ENCODE measurements at places on chromosomes 6 and 20. TPM values are rescaled to one million over a fixed set of nuclear protein-coding genes. Genes with fewer than 3 reads are reported as not detected.

DNA sequence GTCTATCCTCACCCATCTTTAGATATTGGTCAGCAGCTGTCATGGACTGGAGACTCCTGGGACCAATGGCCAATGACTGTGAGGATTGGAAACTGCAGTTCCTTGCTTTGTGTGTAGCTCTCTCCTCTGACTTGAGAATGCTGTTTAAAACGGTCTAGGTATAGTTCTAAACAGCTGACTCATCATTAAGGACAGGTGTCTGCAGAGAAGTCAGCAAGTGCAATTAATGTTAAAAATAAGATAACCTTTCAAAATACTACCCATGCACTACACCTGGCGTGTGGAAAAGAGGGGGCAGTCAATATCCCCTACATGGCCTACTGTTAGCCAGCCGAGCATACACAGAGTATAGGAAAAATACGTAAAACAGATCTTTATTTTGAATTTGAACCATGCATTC is 115.4 kb upstream of the TAB2 start:
- no peak for DNase-seq

DNA sequence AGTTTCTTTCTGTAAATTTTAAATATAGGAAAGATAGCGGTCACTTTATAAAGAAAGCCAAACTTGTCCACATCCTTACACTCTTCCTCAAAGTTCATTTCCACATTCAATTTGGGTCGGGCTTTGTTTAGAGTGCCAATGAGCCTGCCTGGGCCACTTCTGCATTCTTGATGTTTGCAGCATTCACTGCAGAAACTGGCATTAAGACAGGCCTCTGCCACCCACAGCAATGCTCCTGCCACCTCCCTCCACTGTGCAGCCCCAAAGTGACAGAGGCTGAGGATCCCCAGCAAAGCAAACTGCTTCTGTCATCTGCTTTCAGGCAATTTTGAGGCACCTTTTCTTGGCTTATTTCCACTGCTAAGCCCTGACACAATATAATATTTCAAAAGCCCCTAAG is 61.2 kb downstream of the TNFAIP3 start:
- DNase-seq = peak; percentile 27

DNA sequence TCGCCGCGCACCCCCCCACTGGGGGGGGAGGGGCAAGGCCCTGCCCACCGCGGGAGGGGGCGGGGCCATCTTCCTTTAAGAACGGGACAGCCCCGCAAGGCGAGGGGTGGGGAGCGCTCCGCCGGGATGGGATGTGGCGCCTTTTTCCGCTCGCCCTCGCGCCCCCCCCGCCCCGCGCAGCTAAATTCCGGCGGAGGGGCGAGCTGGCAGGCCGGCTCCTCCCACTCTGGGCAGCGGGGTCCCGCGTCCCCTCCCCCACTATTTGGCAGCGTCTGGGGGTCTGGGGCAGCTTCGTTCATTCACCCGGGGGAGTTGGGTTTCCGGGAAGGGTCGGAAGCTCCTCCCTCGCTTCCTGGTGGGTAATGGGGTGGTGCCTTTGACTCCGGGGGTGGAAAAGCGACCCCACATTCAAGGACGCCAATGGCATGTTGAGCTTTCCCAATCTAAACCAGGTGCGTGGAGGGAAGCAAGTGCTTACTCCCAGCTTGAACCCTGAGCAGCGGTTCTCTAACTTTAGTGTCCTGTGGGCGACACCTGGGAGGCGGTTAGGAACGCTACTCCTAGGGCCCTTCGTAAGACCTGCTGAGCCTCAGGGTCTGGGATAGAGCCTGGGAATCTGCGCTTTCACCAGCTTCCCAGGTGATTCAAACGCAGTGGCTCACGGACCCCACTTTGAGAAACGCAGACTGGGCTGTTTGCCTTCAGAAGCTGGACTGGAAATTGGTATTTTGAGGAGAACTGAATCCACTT is 927 bp downstream of the ASXL1 start:
- peak; percentile 79 for DNase-seq

- peak; percentile 45 for DNase-seq
Measured at GRCh38 chr6:79671600-79672266, 40.6 kb downstream of the SH3BGRL2 start.

Gene SPAG4
- 9.8 TPM for total RNA-seq

Gene C20orf202
- total RNA-seq = not detected

Gene FOXA2
- not detected for total RNA-seq

- no peak for DNase-seq
Measured at GRCh38 chr6:131937226-131937625, 13.9 kb downstream of the CCN2 start.

GRCh38 chr6:2756687-2757224 is 6.0 kb upstream of the MYLK4 start:
- no peak for DNase-seq

- no peak for DNase-seq
Measured at GRCh38 chr6:107315114-107315513, 144.2 kb downstream of the PDSS2 start.

Gene RAET1G
- total RNA-seq = not detected

GRCh38 chr6:167683028-167683862 is 143.5 kb upstream of the AFDN start:
- DNase-seq = no peak

DNA sequence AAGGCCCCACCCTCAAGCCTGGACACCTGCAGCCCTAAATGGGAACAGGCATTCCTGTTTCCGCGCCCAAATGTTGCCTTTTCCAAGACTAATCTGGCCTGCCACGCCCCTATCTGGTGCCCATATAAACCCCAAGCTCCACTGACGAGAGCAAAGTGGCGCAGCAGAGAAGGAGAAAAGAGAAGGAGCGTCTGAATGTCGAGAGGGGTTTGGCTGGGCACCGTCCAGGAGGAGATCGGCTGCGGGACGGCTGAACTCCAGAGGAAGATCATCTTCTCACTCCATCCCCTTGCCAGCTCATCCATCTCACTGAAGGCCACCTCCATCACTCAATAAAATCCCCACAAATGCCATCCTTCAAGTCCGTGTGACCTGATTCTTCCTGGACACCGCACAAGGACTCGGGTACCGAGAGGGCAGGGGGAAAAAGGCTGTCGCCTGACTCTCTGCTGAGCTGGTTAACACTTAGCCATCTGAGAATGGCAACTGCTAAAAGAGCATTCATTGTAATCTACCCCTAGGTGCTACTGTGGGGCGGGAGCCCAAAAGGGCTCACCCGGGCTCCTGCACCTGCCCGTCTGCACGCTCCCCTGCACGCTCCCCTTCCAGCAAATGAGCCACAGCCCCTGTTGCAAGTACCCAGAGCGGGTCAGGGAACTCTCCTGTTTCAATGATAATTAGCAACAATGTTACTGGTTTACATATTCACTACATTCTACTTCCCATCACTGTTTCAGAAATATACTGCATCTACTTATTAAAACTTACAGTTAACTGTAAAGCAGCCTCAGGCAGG is 23.5 kb downstream of the TAF4 start:
- DNase-seq = no peak

GRCh38 chr20:54227241-54227640 is 19.4 kb downstream of the PFDN4 start:
- no peak for DNase-seq

Gene DCDC2
- not detected for total RNA-seq

Gene GSTA2
- not detected for total RNA-seq

Gene RIPOR3
- total RNA-seq = 0.23 TPM

Gene MROH8
- total RNA-seq = 5.0 TPM

- DNase-seq = no peak
Measured at GRCh38 chr20:24629668-24630067, 160.2 kb downstream of the SYNDIG1 start.

Gene NKX2-2
- not detected for total RNA-seq

- no peak for DNase-seq
Measured at GRCh38 chr6:69816026-69816425, 19.2 kb upstream of the LMBRD1 start.

DNA sequence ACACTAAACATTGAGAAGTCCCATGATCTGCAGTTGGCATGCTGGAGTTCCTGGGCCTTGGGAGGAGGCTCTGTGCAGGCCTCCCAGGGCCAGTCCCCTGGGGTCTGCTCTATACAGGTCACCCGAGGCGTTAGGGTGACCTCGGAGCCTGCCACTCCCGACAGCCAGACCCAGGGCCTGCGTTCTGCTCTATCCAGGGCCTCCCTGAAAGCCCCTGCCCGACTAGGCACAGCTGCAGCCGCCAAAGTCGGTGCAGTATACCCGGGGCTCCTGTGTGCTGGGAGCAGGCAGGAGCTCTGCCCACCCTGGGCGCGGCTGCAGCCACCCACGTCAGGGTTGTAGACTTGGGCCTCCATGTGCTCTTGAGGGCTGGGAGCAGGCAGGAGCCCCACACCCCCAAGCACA is 6.3 kb upstream of the OR14J1 start:
- no peak for DNase-seq

- no peak for DNase-seq
Measured at GRCh38 chr20:51926670-51927305, 124.5 kb upstream of the SALL4 start.

DNA sequence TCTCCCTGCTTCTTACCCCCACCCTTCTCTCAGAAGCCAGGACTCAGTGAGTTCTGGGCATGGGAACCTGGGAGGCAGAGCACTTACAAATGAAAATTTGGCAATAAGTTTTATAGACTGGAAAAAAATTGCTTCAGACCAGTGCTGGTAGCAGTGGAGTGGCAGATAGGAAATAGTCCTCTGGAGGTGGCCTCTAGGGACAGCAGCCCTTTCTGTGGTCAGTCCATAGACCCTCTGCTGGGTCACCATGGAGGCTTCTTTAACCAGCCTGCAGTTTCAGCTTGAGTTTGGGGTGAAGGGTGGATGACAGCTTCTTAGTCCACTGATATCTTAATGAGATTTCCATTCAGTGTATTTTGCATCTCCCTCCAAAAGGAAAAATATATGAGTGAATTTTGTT is 179.1 kb downstream of the ARID1B start:
- no peak for DNase-seq

DNA sequence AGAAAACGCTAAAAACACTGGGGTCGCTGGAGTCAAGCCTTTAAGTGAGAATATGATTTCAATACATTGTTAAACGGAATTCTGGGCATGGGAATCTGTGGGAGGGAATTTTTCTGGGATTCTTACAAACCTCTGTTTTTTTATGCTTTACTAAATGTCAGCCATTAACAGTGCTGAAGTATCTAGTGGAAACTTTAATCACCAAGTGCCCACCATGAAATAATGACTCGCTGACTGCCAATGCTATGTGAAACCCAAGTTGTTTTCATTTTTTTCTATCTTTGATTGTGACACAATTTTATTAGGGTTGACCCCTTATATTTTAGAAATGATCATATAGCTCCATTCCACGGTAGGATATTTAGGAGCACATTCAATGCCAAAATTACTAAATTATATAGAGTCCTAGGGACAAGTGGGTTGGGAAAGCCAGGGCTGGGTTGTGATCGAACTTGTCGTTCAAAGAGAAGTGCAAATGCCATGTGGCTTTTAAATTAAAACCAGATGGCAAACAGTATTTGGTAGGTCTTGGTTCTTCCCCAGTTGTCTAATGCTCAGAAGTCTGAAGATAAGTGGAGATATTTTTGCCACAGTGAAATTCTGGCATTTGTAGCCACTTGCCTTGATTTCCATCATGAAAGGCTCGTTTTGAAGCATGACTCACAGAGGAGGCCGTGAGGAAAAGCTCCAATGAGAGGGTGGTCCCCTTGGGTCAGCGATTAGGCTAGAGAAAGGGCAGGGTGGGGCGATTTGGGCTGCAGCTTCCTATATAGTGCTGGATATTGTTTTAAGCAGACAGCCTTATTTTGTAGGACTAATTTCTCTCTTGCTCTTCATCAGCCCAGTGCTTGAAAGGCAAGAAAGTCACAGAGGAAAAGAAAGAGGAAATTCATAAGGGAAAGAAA is 254.4 kb upstream of the JAG1 start:
- DNase-seq = no peak

- no peak for DNase-seq
Measured at GRCh38 chr6:123024976-123025375, 28.9 kb downstream of the CLVS2 start.

DNA sequence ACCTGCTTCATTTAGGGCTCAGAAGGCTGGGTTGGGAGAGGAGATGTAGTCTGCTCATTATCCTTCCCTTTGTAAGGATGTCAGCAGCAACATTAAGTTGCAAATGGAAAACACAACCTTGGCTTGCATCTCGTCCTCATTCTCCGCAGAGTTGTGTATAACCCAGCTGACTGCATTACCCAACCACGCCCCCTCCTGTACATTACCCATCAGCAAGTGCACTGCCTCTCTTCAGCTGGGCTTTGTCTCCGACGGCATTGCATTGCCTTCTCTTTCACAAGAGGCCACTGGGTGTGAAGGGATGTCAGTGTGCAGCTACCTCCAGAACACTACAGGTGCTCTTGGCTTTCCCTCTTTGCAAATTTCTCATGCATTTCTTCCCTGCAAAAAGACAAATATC is 128.7 kb upstream of the TSHZ2 start:
- DNase-seq = no peak

- DNase-seq = peak; percentile 10
Measured at GRCh38 chr6:70107852-70108629, 194.8 kb downstream of the COL9A1 start.

GRCh38 chr6:20746024-20746423 is 211.8 kb downstream of the CDKAL1 start:
- no peak for DNase-seq

GRCh38 chr6:89501222-89501621 is 68.3 kb downstream of the ANKRD6 start:
- no peak for DNase-seq

DNA sequence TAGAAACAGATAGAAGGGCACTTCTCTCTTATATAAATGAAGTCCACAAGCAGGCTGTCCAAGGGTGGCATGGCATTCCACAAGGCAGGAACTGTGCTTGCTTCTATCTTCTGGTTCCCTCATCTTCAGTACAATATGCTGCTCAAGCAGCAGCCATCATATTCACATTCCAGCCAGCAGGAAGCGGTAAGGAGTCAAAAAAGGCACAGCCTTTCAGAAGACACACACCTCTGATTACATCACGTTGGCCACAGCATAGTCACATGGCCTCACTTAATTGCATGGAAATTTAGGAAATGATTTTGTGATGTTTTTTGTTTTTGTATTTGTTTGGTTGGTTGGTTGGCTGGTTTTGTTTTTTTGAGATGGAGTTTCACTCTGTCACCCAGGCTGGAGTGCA is 19.0 kb downstream of the REM1 start:
- no peak for DNase-seq

DNA sequence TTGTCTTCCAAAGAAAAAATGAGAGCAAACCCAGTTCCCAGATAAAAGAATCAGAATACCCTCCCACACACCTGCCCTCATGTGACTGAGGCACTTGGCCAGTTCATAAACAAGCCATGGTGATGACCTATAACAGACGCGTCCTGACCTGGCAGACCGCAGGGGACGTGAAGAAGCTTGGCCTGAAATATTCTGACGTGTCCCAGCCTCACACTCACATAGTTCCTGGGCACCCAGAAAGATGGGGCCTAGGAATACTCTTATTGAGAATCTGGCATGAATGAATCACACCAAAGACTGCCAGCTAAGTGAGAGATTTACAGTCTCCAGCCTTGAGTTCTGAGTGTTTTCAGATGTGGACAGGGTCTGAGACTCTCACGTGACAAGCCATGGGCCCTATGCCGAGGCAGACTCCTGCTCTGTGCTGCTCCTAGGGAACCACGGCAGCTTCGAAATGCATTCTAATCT is 17.2 kb upstream of the MAP3K4 start:
- DNase-seq = no peak

Gene OR2H2
- not detected for total RNA-seq

- no peak for DNase-seq
Measured at GRCh38 chr6:86715676-86716075, 221.7 kb upstream of the HTR1E start.

All from activated T-cell treated with anti-CD3 and anti-CD28 coated beads, Interleukin-2, amount 50 U/mL, for 72 hours (primary cell).